ENCODE measurements at places on chromosomes 4 and X.

DNA sequence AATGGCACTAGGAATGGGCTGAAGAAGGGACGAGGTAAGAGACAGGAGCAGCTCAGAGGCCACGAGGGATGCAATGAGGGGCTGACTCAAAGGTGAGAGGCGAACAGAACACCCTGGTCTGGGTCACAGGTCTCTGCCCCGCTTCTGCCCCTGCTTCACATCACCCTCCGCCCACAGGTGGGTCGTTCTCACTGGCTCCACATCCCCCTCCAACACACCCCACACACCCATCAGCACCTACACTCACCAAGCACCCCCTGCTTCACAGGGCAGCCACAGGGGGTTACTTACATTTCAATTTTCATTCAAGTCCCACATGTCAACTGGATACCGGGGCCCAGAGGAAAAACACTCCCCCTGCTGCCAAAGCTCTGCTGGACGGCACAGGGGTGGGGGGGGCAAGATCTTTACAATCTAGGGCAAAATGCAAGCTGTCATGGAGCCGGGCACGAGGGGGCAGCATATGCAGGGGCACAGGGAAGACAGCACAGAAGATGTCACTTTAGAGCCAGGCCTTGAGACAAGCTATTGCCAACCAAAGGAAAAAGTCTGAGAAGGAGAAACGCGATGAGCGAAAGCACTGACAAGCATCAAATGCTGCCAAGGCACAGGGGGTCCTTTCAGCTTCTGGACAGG is 94.0 kb downstream of the AFAP1 start:
- DNase-seq, result no peak

- DNase-seq, result no peak
These were observed 443.1 kb downstream of the HNRNPD start for GRCh38 chr4:81930506-81931238.

- DNase-seq, result no peak
These were observed 110.2 kb upstream of the C1GALT1C1 start for GRCh38 chrX:120740072-120740471.

GRCh38 chr4:95272036-95272435 is 276.7 kb downstream of the UNC5C start:
- no peak for DNase-seq

- DNase-seq, result no peak
These were observed 25.0 kb upstream of the NSG1 start for GRCh38 chr4:4361883-4362282.

DNA sequence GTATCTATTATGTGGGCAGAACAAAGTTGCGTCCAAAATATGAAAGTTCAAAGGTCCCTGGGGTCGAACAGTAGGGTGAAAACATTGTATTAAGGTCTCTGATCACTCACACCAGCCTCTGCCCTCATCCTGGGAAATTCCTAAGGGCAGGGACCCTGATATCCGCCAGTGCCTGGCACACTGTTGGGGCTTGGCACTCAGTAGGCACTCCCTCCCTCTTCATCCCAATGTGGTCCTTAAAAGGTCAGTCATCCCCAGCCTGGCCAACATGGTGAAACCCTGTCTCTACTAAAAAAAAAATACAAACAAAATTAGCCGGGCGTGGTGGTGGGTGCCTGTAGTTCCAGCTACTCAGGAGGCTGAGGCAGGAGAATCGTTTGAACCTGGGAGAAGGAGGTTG is 6.3 kb downstream of the NDUFB11 start:
- no peak for DNase-seq

Measured in keratinocyte (primary cell).